ENCODE measurements at places on chromosomes 6 and 20.

DNA sequence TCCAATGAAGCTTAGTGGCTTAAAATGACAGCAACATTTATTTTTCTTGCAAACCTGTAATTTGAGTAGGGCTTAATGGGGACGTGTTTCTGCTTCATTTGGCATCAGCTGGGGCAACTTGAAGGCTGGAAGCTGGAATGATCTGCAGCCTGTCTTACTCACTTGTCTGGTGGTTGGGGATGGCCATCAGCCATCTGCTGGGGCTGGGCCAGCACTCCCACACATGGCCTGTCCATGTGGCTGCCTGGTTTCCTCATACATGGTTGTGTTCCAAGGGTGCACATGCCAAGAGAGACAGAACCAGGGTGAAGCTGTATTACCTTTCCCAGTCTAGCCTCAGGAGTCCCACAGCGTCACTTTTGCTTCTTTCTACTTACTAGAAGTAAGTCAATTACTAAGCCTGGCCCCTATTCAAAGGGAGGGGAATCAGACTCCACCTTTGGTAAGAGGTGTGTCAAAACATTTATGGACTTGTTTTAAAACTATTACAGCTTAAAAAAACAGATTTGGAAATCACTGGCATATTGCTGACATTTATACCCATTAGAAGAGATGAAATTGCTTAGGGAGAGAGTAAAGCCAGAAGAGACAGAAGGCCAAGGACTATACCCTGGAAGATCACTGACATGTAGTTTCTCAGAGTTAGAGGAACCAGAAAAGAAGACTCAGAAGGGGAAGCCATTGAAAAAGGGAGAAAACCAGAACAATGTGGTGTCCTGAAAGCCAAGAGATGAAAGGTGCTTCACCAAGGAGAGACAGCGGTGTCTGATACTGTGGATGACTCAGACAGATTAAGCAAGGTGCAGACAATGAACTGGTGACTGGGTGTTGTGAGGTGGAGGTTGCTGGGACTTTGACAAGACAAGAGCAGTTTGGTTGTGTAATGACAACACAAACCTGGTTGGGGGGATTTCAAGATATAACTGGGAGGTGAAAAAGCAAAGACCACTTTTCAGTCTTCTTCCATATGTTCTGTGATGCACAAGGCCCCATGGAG lies 345.2 kb downstream of the GJA1 start:
- no peak for DNase-seq

GRCh38 chr6:158774717-158775449 lies 44.3 kb downstream of the EZR start:
- no peak for DNase-seq

GRCh38 chr6:54214286-54214685 lies 94.0 kb upstream of the TINAG start:
- DNase-seq, result no peak

- DNase-seq, result no peak
These were observed 4.8 kb upstream of the ADGB start for GRCh38 chr6:146593986-146594385.

DNA sequence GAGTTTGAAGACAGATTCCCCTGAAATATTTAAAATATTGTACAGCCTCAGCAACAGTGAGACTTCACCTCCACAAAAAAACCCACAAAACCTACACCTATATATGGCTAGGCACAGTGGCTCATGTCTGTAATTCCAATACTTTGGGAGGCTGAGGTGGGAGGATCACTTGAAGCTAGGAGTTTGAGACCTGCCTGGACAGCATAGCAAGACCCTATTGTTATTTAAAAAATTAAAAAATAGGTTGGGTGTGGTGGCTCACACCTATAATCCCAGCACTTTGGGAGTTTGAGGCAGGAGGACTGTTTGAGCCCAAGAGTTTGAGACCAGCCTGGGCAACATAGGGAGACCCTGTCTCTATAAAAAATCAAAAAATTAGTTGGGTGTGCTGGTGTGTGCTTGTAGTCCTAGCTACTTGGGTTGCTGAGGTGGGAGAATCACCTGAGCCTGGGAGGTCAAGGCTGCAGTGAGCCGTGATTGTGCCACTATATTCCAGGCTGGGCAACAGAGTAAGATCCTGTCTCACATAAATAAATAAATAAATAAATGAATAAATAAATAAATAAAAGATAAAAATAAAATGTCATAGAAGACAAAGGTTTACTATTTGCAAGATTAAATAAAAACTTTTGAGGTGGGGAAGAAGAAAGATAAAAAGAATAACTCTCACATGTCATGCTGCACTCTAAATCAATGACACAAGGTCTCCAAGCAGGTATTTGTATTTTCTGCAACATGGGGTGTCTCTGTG lies 51.1 kb downstream of the RARS2 start:
- no peak for DNase-seq

GRCh38 chr6:34332251-34333198 lies 59.9 kb downstream of the NUDT3 start:
- DNase-seq, result no peak

GRCh38 chr6:52504782-52505136 lies 72.1 kb downstream of the TRAM2 start:
- DNase-seq, result no peak

DNA sequence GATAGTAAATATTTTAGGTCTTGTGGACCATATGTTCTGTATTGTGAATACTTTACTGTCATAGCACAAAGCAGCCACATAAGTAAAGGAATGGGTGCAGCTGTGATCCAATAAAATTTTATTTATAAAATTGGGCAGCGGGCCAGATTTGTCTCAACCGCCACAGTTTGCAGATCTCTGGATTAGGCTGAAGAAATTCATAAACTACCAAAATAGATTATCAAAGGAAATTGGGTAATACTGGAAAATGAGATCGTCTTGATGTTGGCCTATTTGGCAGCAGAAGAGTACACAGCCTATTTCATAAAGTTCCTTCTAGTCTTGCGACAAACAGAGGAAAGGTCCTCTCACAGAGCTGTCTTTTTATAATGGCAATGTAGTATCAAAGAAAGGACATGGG lies 69.8 kb downstream of the DZANK1 start:
- DNase-seq, result no peak

DNA sequence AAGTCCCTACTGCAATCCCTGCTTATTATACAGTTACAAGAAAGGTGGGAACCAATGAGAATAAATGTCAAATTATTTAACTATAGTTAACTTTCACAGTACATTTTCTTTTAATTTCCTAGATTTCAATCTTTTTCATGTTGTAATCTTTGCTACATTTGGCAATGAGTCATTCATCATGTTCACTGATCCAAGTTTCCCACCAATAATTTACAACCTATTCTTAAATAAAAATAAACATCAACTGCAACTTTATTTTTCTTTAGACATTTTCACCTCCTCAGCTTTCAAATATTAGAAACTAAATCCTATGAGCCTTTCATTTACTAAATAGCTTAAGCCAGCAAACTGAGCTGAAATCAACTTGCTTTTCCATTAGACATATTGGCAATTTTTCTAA lies 541.3 kb upstream of the BTBD3 start:
- no peak for DNase-seq

DNA sequence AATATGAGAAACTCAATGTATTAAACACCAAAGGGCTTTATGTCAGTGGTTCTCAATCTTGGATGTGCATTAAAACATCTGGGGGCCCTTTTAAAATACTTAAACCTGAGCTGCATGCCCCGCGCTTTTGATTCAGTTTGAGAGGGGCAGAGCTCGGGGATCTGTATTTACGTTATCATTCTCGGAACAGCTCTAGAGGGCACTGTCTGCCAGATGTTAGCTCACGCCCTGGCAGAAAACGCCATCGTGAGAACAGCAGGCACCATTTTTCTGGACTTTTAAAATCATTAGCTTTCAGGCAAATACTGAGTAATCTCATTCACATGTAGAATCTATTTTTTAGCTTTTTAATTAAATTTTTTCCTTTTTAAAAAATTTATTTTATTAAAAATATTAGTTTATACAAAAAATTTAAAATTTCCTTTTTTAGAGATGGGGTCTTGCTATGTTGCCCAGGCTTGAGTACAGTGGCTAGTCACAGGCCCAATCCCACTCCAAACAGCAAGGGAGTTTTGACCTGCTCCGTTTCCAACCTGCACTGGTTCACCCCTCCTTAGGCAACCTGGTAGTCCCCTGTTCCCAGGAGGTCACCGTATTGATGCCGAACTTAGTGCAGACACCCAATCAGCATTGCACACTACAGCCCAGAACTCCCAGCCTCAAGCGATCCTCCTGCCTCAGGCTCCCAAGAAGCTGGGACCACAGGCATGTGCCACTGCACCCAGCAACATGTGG lies 30.0 kb upstream of the ZNF133 start:
- DNase-seq, result no peak
